ENCODE measurements at places on chromosomes 1 and 21. TPM values are rescaled to one million over a fixed set of nuclear protein-coding genes. Genes with fewer than 3 reads are reported as not detected.
A peak's percentile ranks its signal among the peaks of the same experiment; 100 is the strongest.

- H3K4me3 ChIP-seq, result no peak overlapping the region
- DNase-seq, result no peak
- peaks cover 2% of the 10 kb centered on the region for H3K4me1 ChIP-seq
- no peak overlapping the region for H3K27ac ChIP-seq
- no peaks in the 10 kb centered on the region for H3K36me3 ChIP-seq
- peaks cover 100% of the 10 kb centered on the region for H3K27me3 ChIP-seq
These were observed 10.9 kb downstream of the NR5A2 start for GRCh38 chr1:200038325-200038980.

Gene SPATA1
- 5.1 TPM for total RNA-seq

GRCh38 chr1:227883073-227883520, 64.6 kb downstream of the WNT9A start:
- H3K27ac ChIP-seq, result no peak overlapping the region
- no peaks in the 10 kb centered on the region for H3K36me3 ChIP-seq
- no peak for DNase-seq
- H3K27me3 ChIP-seq, result peaks cover 32% of the 10 kb centered on the region
- no peak overlapping the region for H3K4me3 ChIP-seq

DNA sequence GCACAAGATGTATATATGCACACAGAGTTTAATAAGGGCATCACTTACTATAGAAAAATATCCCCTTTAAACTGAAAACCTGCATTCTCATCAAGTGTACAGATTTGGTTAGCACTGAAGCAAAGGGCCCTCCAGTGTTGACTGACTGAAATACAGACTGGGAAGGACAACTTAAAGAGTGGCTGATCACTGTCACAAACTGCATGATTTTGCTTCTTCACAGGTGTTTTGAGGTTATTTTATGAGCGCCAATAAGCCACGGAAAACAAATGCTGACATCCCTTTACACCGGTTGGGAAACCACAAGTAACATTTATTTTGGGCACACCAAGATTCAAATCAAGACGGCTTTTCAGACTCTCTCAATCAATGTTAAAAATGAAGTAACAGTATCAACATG, 30.9 kb upstream of the RAP1GAP start:
- H3K27ac ChIP-seq, result no peak overlapping the region
- peaks cover 5% of the 10 kb centered on the region for H3K4me1 ChIP-seq
- H3K4me3 ChIP-seq, result no peak overlapping the region

GRCh38 chr1:68624233-68624632, 127.4 kb upstream of the DEPDC1 start:
- no peaks in the 10 kb centered on the region for H3K4me1 ChIP-seq
- H3K36me3 ChIP-seq, result no peaks in the 10 kb centered on the region
- H3K4me3 ChIP-seq, result no peak overlapping the region
- no peak for DNase-seq
- no peaks in the 10 kb centered on the region for H3K27me3 ChIP-seq
- no peak overlapping the region for H3K27ac ChIP-seq

Gene NPPA
- 0.80 TPM for total RNA-seq

DNA sequence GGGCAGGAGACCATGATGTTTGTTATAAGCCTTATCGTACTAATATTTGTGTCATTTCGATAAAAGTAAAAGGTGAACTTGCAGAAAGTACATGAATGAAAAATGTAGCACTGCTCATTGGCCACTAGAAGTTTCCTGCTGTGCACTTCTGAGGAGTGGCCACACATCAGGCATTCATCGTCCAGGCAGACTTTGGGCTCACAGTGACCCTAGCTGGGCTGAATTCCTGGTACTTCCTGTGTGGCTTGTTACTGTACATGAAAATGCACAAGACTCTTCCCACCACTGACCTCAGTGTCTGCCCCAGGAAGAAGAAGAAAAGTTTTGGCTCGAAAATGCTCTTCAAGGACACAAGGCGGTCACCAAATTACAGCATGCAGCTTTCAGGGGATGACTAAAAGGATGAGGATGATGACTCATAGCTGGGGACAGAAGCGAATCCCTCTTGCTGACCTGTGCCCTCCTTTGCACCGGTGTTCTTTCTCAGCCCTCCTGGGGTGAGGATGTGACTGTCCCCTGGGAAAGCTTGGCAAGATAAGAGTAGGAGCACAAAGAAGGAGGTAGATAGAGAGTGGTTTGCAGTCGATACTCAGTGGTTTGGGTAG, 252.4 kb upstream of the KAZN start:
- H3K36me3 ChIP-seq, result no peaks in the 10 kb centered on the region
- no peaks in the 10 kb centered on the region for H3K4me1 ChIP-seq
- no peak overlapping the region for H3K4me3 ChIP-seq
- DNase-seq, result no peak

- peaks cover 6% of the 10 kb centered on the region for H3K36me3 ChIP-seq
- H3K4me1 ChIP-seq, result no peaks in the 10 kb centered on the region
- H3K27me3 ChIP-seq, result no peaks in the 10 kb centered on the region
- no peak overlapping the region for H3K4me3 ChIP-seq
- no peak for DNase-seq
These were observed 11.2 kb downstream of the ZBTB18 start for GRCh38 chr1:244062156-244062725.

Gene SLAMF9
- total RNA-seq, result 0.09 TPM

DNA sequence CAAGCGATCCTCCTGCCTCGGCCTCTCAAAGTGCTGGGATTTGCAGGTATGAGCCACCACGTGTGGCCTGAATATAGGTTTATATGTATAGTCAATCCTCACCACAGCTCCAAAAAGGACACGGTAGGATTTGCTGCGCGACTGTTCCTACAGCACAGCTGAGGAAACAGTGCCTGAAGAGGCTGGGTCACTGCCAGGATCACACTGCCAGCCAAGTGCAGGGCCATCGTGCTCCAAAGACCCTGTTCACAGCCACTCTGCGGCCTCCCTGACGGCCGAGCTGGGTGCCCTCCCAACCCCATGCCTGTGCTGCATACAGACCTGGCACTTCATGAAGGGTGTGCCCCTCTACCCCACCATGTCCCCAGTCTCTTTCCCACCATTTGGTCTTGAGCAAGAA, 71.4 kb downstream of the MRPL37 start:
- DNase-seq, result no peak
- H3K4me1 ChIP-seq, result peaks cover 42% of the 10 kb centered on the region
- no peak overlapping the region for H3K27ac ChIP-seq
- H3K36me3 ChIP-seq, result peaks cover 31% of the 10 kb centered on the region
- no peak overlapping the region for H3K4me3 ChIP-seq

- H3K4me1 ChIP-seq, result peaks cover 3% of the 10 kb centered on the region
- no peak overlapping the region for H3K27ac ChIP-seq
- no peak overlapping the region for H3K4me3 ChIP-seq
- H3K27me3 ChIP-seq, result no peaks in the 10 kb centered on the region
- H3K36me3 ChIP-seq, result no peaks in the 10 kb centered on the region
These were observed 5.0 kb upstream of the ACOT11 start for GRCh38 chr1:54542962-54543539.

- no peak for DNase-seq
- H3K4me1 ChIP-seq, result peaks cover 6% of the 10 kb centered on the region
- no peak overlapping the region for H3K4me3 ChIP-seq
- H3K27me3 ChIP-seq, result no peaks in the 10 kb centered on the region
These were observed 150.1 kb downstream of the CDC7 start for GRCh38 chr1:91650764-91651163.

- no peaks in the 10 kb centered on the region for H3K4me1 ChIP-seq
- H3K36me3 ChIP-seq, result no peaks in the 10 kb centered on the region
- H3K27me3 ChIP-seq, result peaks cover 5% of the 10 kb centered on the region
- no peak for DNase-seq
These were observed 26.7 kb downstream of the RXRG start for GRCh38 chr1:165418195-165418594.

DNA sequence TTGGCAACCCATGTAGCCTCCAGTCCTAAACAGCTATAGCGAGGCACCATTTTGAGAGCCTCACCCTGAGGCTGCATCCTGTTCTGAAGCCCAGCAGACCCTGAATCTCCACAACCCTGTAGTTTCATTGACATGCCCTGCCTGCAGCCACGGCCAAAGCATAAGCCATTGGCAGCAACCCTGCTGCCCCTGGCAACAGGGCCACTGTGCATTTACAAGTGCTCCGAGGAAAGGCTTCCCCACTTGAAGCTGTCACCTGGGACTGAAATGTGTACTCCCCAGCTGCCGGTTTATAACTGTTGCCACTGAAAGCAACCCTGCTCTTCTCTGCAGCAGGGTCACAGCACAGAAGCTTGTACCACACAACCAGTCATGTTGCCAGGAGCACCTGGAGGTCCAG, 124.2 kb upstream of the OLFM3 start:
- no peaks in the 10 kb centered on the region for H3K36me3 ChIP-seq
- H3K27me3 ChIP-seq, result no peaks in the 10 kb centered on the region
- no peak overlapping the region for H3K27ac ChIP-seq
- no peak for DNase-seq
- no peak overlapping the region for H3K4me3 ChIP-seq

Gene GPR153
- total RNA-seq, result 1.7 TPM

GRCh38 chr1:54791880-54792522, 9.1 kb downstream of the TTC22 start:
- peak; percentile 32 for DNase-seq
- H3K4me3 ChIP-seq, result no peak overlapping the region
- no peaks in the 10 kb centered on the region for H3K36me3 ChIP-seq
- no peaks in the 10 kb centered on the region for H3K27me3 ChIP-seq
- no peak overlapping the region for H3K27ac ChIP-seq

DNA sequence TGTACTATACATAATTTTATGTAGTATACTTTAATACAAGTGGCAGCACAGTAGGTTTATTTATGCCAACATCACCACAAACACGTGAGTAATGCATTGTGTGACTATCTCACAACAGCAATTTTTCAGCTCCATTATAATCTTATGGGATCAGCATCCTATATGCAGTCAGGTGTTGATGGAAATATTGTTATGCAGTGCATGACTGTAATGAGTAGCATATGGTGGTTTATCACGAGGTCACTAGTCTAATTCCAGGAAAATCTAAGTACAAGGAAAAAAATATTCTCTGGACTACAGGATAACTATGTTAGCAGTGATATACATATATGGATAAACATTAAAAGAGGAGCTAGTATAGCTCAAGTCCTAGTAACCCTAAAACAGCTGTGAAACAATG, 69.0 kb downstream of the ATP1B1 start:
- H3K4me1 ChIP-seq, result no peaks in the 10 kb centered on the region
- H3K27me3 ChIP-seq, result no peaks in the 10 kb centered on the region
- no peak overlapping the region for H3K27ac ChIP-seq
- H3K4me3 ChIP-seq, result no peak overlapping the region

Gene PHLDA3
- total RNA-seq, result 14.4 TPM

DNA sequence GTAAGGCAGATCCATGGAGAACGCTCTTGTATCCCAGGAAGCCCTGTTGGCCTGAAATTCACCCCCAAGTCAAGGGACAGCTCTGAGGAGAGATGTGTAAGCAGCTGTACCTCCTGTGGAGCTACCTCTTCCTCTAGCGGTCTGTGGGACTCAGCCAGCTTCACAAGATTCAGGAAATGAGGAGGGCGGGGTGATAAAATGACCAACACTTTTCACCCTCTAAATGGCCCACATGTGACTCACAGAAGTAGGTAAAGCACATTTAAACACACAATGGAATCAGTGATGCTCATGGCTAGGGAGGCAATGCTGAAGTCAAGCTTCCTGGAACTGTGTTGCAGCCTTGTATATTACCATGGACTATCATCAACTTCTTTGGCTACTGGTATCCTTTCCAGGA, at the start of gene SH2D1B:
Gene SH2D1B, minus strand, starts transcription at position 135 of the 400 bp plus-strand sequence. Its CDS starts 120 bp downstream, at position 15.
- H3K36me3 ChIP-seq, result no peaks in the 10 kb centered on the region
- DNase-seq, result no peak
- H3K4me1 ChIP-seq, result no peaks in the 10 kb centered on the region
- H3K4me3 ChIP-seq, result no peak within 1 kb of the TSS
- no peaks in the 10 kb centered on the region for H3K27me3 ChIP-seq

- no peak for DNase-seq
- no peaks in the 10 kb centered on the region for H3K27me3 ChIP-seq
- H3K36me3 ChIP-seq, result no peaks in the 10 kb centered on the region
- no peaks in the 10 kb centered on the region for H3K4me1 ChIP-seq
- H3K4me3 ChIP-seq, result no peak overlapping the region
These were observed 425.8 kb downstream of the DSCAM start for GRCh38 chr21:40421121-40421520.

GRCh38 chr21:15054089-15054488, 10.7 kb downstream of the NRIP1 start:
- H3K27me3 ChIP-seq, result no peaks in the 10 kb centered on the region
- no peak for DNase-seq
- peak overlapping the region; percentile 65 for H3K27ac ChIP-seq
- no peaks in the 10 kb centered on the region for H3K36me3 ChIP-seq
- peaks cover 24% of the 10 kb centered on the region for H3K4me1 ChIP-seq

GRCh38 chr1:207431508-207431907, 22.6 kb upstream of the CR2 start:
- H3K27ac ChIP-seq, result no peak overlapping the region
- no peaks in the 10 kb centered on the region for H3K27me3 ChIP-seq
- H3K36me3 ChIP-seq, result no peaks in the 10 kb centered on the region
- H3K4me3 ChIP-seq, result no peak overlapping the region
- H3K4me1 ChIP-seq, result no peaks in the 10 kb centered on the region

GRCh38 chr1:112798292-112798691, 83.2 kb upstream of the PPM1J start:
- no peak overlapping the region for H3K4me3 ChIP-seq
- no peaks in the 10 kb centered on the region for H3K4me1 ChIP-seq
- H3K27ac ChIP-seq, result no peak overlapping the region

- DNase-seq, result peak; percentile 21
- no peak overlapping the region for H3K27ac ChIP-seq
- H3K27me3 ChIP-seq, result no peaks in the 10 kb centered on the region
- H3K4me3 ChIP-seq, result no peak overlapping the region
- H3K36me3 ChIP-seq, result no peaks in the 10 kb centered on the region
- H3K4me1 ChIP-seq, result no peaks in the 10 kb centered on the region
These were observed 24.3 kb downstream of the PER3 start for GRCh38 chr1:7808253-7808844.

- no peaks in the 10 kb centered on the region for H3K36me3 ChIP-seq
- H3K27me3 ChIP-seq, result peaks cover 35% of the 10 kb centered on the region
- no peaks in the 10 kb centered on the region for H3K4me1 ChIP-seq
- no peak overlapping the region for H3K4me3 ChIP-seq
These were observed 12.6 kb downstream of the RSPO1 start for GRCh38 chr1:37622131-37622530.

- peaks cover 4% of the 10 kb centered on the region for H3K36me3 ChIP-seq
- DNase-seq, result peak; percentile 46
- H3K4me1 ChIP-seq, result peaks cover 51% of the 10 kb centered on the region
- H3K4me3 ChIP-seq, result peak overlapping the region; percentile 78
- H3K27me3 ChIP-seq, result no peaks in the 10 kb centered on the region
- H3K27ac ChIP-seq, result peak overlapping the region; percentile 64
These were observed 1.2 kb downstream of the ATP2B4 start for GRCh38 chr1:203627851-203628200.

- H3K4me1 ChIP-seq, result peaks cover 6% of the 10 kb centered on the region
- peaks cover 52% of the 10 kb centered on the region for H3K27me3 ChIP-seq
- H3K36me3 ChIP-seq, result no peaks in the 10 kb centered on the region
- no peak for DNase-seq
These were observed 172.7 kb downstream of the TPR start for GRCh38 chr1:186202271-186202764.

GRCh38 chr21:46307625-46308024, 16.0 kb downstream of the C21orf58 start:
- H3K27ac ChIP-seq, result no peak overlapping the region
- no peak overlapping the region for H3K4me3 ChIP-seq
- H3K4me1 ChIP-seq, result no peaks in the 10 kb centered on the region
- no peak for DNase-seq
- no peaks in the 10 kb centered on the region for H3K27me3 ChIP-seq

- peaks cover 11% of the 10 kb centered on the region for H3K4me1 ChIP-seq
- H3K4me3 ChIP-seq, result no peak overlapping the region
- peak overlapping the region; percentile 37 for H3K27ac ChIP-seq
- H3K36me3 ChIP-seq, result no peaks in the 10 kb centered on the region
These were observed 36.7 kb downstream of the DNASE2B start for GRCh38 chr1:84434801-84435549.

- DNase-seq, result no peak
- no peak overlapping the region for H3K4me3 ChIP-seq
- H3K27me3 ChIP-seq, result no peaks in the 10 kb centered on the region
These were observed 33.8 kb downstream of the ZBTB40 start for GRCh38 chr1:22485431-22485830.
